ENCODE measurements at places on chromosomes 3 and 15. TPM values are rescaled to one million over a fixed set of nuclear protein-coding genes. Genes with fewer than 3 reads are reported as not detected.

GRCh38 chr3:57556459-57557084, 498 bp downstream of the PDE12 start:
- peak; percentile 48 for DNase-seq

CCDC12 gene
- total RNA-seq = 29.2 TPM

GRCh38 chr15:69058830-69059556, 44.5 kb downstream of the NOX5 start:
- DNase-seq = peak; percentile 69

DNA sequence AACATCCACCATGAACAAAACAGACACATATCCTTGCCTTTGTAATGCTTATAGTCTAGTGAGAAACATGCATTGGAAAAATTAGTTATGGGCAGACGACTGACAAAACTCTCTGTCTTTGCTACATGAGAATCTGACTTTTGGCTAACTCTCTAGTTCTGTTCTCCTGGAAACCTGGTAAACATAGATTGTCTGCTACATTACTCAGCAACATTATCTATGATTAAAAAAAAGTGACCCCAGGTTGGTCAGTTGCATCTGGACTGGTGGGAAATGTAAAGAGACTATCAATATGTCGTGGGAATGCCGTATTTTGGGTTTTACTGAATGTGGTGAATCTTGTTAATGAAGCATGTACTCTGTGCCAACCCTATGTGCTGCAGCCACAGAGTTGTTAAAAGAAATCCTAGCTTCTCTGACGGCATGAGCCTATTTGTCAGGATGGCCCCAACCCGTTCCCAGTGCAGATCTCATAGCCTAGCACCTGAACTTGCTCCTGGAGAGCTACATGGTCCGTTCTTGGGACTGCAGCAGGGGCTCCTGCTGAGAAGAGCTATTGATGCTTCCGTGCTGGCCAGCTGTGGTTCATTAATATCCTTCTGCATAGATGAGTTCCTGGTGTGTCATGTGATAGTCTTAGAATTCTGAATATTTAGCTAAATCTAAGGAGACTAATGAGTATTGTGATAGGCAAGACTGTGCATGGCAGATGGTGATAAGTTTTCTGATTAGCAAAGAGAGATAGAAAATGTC, 311.7 kb upstream of the ZNF717 start:
- no peak for DNase-seq

SLC6A1 gene
- not detected for total RNA-seq

- peak; percentile 26 for DNase-seq
These were observed 723 bp upstream of the DRD3 start for GRCh38 chr3:114179575-114179974.

DNA sequence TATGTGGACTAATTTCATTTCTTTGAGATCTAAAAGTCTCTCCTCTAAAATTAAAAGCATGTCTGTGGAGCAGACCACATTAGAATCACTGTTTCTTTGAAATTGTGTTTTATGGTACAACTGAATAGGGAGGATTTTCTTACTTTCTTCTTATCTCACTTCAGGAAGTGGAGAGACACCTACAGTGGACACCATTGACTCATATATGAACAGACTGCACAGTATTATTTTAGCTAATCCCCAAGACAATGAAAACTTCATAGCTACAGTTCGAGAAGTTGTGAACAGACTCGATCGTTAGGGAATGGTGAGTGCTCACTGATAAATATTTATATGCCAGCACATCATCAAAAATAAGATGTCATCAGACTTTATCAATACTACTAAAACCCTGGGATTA, 58.3 kb downstream of the HMG20A start:
- no peak for DNase-seq

GRCh38 chr3:7506606-7507180, 645.8 kb downstream of the GRM7 start:
- no peak for DNase-seq

- DNase-seq = peak; percentile 95
These were observed 279.3 kb upstream of the THBS1 start for GRCh38 chr15:39301589-39301999.

DNA sequence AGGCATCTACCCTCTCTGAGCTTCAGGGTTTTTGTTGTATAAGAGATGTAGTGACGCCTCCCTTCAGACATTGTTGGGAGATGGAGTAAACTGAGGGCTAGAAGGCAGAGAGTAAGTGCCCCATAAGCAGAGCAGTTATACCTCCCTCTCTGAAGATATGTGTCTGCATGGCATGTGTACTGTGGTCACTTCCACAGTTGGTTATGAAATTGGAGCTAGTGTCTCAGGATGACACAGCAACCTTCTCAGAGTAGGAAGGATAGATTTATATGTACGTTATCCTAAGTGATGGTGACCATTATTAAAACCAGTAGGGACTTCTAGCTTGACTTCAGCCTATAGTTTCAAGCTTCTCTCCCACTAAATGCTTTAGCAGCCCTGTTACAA, 17.9 kb downstream of the PXK start:
- DNase-seq = peak; percentile 45

DNA sequence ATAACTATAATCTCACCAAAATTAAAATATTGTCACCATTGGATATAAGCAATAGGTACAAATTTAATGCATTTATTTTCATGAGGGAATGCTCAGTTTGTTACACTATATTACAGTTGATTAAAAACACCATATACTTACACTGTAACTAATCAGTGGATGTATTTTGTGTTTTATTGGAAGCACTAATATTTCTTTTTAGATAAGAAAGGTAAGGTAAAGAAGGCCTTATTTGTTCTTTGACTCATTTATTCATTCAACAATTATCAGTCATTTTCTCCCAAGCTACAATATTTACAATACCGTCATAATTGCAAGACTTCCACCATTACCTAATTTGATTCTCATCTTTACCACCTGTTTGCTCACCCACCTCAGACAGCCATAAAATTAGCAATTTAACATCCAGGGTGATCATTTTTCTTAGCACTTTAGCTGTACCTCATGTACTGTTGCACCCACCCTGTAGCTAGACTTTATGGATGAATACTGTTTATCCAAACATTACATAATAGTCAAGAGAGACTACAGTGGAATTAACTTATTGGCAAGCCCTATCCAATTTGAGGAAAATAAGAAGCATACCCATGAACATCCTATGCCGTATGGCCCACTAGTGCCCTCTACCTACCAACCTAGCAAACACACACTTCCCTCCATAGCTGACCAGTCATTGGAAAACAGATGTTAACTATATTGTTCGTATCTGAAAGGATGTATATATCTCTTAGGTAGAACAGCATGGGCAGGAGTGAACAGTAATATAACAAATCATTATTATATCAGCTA, 229.6 kb downstream of the BBX start:
- DNase-seq = peak; percentile 25

GRCh38 chr3:32194653-32195052, 43.8 kb upstream of the CMTM8 start:
- DNase-seq = no peak

GPX1 gene
- total RNA-seq = 447 TPM

DNA sequence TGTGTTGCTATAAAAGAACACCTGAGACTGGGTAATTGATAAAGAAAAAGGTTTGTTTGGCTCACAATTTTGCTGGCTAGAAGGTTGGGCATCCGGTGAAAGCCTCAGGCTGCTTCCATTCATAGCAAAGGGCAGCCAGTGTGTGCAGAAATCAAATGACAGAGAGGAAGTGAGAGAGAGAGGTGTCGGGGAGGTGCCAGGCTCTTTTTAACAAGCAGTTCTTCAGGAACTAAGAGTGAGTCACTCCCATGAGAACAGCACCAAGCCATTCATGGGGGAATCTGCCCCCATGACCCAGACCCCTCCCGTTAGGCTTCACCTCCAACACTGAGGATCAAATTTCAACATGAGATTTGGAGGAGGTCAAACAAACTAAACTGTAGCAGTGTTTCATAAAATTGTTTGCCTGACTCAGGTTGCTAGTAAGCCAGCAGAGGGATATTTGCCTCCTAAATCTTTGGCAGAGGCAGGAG, 4.5 kb upstream of the PARP15 start:
- peak; percentile 74 for DNase-seq

CCDC51 gene
- 19.3 TPM for total RNA-seq

DNA sequence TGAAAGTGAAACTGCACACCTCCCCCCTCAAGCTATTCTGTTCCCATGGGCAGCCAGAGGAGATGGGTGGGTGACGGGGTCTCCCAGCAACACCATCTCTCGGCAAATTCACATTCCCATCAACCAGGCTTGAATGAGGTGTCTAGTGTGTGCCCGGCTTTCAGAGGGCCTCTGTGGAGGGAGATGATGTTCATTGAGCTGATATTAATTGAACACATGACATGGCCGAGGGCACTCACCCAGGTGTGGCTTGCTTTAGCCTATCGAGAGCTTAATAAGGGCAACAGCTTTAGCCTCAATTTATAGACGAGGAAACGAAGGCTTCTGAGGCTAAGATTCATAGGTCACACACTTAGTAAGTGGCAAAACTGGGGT, 288.0 kb downstream of the UACA start:
- no peak for DNase-seq

CFAP20DC gene
- total RNA-seq = 3.8 TPM

DNA sequence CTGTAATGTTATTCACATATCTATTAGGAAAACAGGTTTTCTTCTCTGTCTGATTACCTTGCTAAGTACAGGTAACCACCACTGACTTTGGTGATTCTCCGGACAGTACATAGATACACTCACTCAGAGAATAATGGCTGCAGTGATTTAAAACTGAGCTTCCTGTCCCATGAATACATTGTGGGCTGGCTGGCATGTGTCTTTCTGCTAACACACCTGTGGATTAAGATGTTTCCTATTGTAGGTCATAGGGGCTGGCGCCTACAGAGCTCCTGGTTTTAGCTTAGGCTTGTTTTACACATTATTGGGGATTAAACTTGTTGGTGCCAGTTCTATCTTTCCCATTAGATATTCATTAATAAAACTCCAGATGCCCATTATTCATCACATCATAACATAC, 102.7 kb upstream of the MEIS2 start:
- DNase-seq = no peak

GHRL gene
- total RNA-seq = not detected

GRCh38 chr3:170027233-170028102, 10.3 kb upstream of the GPR160 start:
- no peak for DNase-seq

DNA sequence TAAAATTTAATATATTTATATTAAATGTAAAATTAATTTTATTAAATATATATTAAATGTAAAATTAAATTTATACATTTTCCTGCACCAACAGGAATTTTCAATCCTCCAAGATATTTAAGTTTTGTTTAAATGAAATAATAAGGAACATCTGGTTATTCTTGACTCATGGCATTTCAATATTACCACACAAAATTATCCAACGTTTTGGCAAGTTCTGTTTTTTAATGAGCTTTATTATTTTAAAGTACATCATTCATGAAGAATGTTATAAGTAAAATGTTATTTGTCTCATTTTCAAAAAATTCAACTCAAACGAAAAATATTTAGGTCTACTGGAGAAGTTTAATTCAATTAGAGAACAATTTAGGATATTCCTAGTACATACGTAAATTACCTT, 811.4 kb downstream of the NAALADL2 start:
- peak; percentile 66 for DNase-seq

ZNF770 gene
- total RNA-seq = 44.6 TPM

DNA sequence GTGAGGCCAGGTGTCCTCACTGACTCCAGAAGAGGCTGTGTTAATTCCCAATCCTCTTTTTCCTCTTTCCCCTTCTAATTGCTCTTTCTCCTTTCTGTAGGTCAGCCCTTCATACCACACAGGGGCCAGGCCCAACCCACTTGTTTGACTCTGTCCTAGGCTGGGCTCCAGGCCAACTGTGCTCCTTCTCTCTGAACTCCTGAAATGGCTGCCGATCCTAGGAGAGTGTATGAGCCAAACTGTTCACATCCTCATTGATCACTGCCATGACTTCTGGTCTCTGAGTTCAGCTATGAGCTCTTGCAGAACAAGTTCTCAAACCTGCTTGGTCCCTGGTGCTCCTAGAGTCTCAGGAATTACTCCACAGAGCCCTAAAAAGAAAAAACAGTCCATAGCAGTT, 145.1 kb downstream of the VGLL4 start:
- peak; percentile 88 for DNase-seq

GRCh38 chr3:176896640-176897039, 300.6 kb downstream of the TBL1XR1 start:
- DNase-seq = no peak

DNA sequence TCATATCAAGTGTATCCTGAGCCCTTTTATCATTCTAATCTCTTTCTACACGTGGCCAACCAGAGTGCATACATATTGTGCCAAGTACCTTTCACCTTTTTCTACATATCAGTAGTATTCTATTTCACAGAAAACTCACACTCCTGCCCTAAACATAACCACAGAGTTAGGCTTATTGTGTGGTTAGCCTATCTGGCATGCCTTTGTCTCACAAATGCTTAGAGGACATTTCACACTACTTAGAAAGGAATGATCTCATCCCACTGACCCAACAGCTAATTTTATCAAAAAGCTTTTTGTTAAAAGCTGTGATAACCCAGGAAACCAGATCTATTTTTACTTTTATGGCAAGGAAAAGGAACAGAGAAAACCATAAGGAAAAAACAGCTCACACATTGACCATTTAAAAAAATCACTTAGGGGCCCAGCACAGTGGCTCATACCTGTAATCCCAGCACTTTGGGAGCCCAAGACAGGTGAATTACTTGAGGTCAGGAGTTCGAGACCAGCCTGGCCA, 17.8 kb upstream of the MAP4 start:
- peak; percentile 97 for DNase-seq

NANOGP8 gene
- not detected for total RNA-seq

CCDC54 gene
- total RNA-seq = not detected
